ENCODE measurements at places on chromosomes 5 and 9. TPM values are rescaled to one million over a fixed set of nuclear protein-coding genes. Genes with fewer than 3 reads are reported as not detected.

Gene TRIM7
- 7.6 TPM for total RNA-seq

Gene LCP2
- not detected for total RNA-seq

Gene PCDHGA2
- 0.50 TPM for total RNA-seq

Gene CYLC2
- not detected for total RNA-seq

Gene FOXD4L4
- total RNA-seq, result not detected

Gene PCDHA8
- total RNA-seq, result not detected

Gene BAAT
- under 0.01 TPM for total RNA-seq

Gene ZNF618
- total RNA-seq, result 6.4 TPM

Gene SEPTIN8
- 41.9 TPM for total RNA-seq

Gene PDCD1LG2
- 4.9 TPM for total RNA-seq

Gene EXOSC2
- 37.6 TPM for total RNA-seq

Gene KCNV2
- not detected for total RNA-seq

Gene PGM5
- 0.34 TPM for total RNA-seq

Gene CTXN3
- total RNA-seq, result not detected

Gene CSF1R
- not detected for total RNA-seq

Gene BRD8
- total RNA-seq, result 30.9 TPM

Gene SPOUT1
- total RNA-seq, result 33.1 TPM

Gene CD14
- 0.17 TPM for total RNA-seq

Gene FBXL17
- total RNA-seq, result 3.7 TPM

Gene ADRB2
- total RNA-seq, result 1.9 TPM

Gene S1PR3
- total RNA-seq, result 26.6 TPM

Gene PCDHA10
- not detected for total RNA-seq

Gene BDP1
- total RNA-seq, result 9.2 TPM

Gene NUTM2G
- not detected for total RNA-seq

Gene IFNA2
- not detected for total RNA-seq

Gene WNT8A
- not detected for total RNA-seq

Gene RNF180
- 1.2 TPM for total RNA-seq

Gene MARCHF11
- not detected for total RNA-seq

Gene STKLD1
- total RNA-seq, result not detected

Gene NSA2
- 46.8 TPM for total RNA-seq
